ENCODE measurements at places on chromosomes 4 and X.

- no peak for DNase-seq
Observed at GRCh38 chrX:118644378-118644777, 83.0 kb upstream of the IL13RA1 start.

DNA sequence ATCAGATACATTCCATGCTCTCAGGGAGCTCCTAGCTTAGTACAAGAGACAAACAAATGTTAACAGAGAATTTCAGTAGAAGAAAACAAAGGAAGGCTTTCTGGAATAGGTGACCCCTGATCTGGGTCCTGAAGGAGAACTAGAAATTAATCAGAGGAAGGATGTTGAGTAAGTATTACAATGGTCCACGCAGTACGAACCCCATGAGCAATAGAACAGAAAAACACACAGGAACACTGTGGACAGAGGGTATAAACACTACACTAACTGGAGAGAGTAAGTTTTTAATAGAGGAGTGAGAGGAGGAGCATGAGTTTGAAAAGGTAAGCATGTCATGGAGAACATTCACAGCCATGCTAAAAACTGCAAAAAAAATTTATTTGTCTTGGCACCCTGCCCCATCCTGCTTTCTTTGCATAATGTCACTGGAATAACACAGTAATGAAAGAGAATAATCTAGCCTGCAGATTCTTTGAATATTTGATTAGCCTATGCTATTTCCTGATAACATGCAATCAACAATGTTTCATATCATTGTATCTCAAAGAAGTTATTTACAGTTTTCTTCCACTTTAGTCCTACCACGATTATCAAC, 140.3 kb upstream of the ZXDB start:
- DNase-seq = no peak

DNA sequence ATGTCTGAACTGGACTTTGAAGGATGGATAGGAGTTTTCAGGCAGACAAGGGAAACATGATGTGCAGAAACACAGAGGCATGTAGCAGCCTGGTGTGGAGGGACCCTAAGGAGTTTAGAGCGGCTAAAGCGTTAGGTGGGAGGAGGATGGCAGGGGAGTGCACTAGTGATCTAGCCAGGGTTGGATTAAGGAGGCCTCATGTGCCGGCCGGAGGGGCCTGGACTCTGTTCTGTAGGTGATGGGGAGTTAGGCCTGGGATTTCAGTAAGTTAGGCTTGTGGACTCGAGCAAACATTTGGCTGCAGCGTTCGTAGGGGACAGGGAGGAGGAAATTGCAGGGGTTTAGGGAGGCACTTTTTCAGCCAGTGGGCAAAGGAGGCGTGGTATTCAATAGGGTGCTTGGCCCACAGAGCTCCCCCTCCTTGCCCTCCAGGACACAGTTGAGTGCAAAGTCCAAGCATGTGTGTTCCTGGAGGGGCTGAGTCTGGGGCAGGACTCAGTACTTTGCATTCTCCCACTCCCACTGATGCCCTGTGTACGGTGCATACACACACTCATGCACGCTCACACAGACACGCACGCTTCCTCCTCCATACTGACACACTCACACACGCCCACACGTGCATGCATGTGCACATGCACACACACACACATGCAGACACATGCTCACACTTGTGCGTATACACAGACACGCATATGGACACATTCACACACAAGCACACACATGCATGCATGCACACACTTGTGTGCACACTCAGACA, 18.6 kb downstream of the PSAPL1 start:
- no peak for DNase-seq

GRCh38 chr4:88429401-88429800, 27.5 kb upstream of the HERC5 start:
- DNase-seq = no peak

- no peak for DNase-seq
Observed at GRCh38 chr4:115674485-115674884, 561.1 kb upstream of the NDST4 start.

DNA sequence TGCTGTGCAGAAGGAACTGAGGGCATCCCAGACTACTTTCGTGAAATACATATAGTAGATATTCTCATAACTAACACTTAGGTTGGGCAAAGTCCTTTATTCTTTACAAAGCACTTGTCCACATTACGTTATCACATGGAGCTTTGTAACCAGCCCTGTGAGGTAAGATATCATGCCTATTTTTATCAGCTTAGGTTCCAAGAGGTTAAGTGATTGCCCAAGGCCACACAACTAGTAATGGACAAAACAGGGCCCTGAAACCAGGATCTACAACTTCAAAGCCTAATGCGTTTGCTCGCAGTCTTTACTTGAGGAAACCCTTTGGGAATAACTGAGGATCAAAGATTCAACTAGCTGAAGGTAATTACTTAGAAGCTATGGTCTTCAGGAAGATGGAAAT, 261.5 kb downstream of the GPC3 start:
- DNase-seq = no peak

- no peak for DNase-seq
Observed at GRCh38 chr4:187127456-187127855, 403.8 kb upstream of the FAT1 start.

- DNase-seq = no peak
Observed at GRCh38 chrX:13195340-13195739, 124.5 kb downstream of the ATXN3L start.

DNA sequence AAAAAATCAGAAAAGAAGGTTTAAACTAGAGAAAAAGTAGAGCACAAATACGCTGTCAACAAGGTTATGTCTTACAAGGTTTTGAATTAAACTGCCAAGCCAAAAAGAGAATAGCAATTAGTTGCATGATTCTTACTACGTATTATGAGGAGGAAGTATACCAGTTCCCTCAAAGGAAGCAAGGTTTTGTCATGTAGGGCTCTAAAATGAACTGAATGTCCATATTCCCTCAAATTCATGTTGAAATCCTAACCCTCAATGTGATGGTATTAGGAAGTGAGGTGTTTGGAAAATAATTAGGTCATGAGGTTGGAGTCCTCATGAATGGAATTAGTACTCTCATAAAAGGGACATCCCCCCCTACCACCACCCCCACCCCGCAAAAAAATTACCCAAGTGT, 201.0 kb downstream of the FBXW7 start:
- DNase-seq = no peak

- no peak for DNase-seq
Observed at GRCh38 chrX:389021-389441, 2.3 kb upstream of the PPP2R3B start.

GRCh38 chr4:80831383-80832361, 198.8 kb upstream of the BMP3 start:
- DNase-seq = no peak

- no peak for DNase-seq
Observed at GRCh38 chr4:113273721-113274220, 224.3 kb downstream of the ANK2 start.

GRCh38 chr4:47334652-47335051, 128.8 kb downstream of the COMMD8 start:
- no peak for DNase-seq

- DNase-seq = no peak
Observed at GRCh38 chrX:10615931-10616774, 4.2 kb downstream of the MID1 start.

- DNase-seq = no peak
Observed at GRCh38 chr4:142236268-142236667, 599.9 kb downstream of the IL15 start.

DNA sequence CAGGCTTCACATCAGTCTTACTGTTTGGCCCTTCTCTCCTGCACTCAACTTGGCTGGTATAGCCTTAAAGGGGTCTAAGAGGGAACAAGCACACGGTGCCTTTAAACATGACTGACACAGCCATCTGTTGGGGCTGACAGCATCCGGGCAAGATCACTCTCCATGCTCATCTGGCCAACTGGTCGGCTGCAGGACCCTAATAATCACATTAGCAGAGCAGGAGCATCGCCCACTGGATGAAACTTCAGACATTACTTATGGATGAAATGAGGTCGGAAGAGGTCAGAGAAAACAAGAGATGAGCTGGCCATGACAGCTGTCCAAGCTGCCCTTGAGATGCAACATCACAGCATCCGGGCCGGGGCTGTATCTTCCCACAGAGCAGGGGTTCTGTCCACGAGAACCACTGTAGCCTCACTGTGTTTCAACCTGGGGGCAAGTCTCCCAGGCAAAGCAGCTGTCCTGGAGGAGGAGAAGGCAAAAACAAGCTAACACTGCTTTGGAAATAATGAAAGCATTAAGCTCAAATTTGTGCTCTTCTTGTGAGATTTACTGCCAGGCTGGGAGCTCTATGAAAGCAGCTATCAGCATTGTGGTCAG, 94.4 kb upstream of the TTC29 start:
- DNase-seq = no peak

DNA sequence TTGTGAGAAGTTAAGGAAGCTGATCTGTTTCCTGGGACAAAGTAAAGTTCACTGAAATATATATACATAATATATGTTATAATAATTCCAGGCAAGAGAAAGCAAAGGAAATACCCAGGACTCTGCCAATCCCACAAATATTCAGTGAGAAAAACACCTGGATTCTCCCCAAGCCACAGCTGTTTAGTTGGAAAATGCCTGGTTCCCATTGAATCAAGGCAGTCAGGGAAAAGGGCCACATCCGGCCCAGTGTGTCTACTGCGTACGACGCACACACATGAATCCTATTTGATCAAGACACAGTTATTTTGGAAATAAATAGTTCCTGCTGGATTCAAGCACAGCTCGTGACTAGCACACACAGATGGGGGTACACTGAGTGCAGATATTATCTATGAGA, 6.3 kb upstream of the DCHS2 start:
- no peak for DNase-seq

DNA sequence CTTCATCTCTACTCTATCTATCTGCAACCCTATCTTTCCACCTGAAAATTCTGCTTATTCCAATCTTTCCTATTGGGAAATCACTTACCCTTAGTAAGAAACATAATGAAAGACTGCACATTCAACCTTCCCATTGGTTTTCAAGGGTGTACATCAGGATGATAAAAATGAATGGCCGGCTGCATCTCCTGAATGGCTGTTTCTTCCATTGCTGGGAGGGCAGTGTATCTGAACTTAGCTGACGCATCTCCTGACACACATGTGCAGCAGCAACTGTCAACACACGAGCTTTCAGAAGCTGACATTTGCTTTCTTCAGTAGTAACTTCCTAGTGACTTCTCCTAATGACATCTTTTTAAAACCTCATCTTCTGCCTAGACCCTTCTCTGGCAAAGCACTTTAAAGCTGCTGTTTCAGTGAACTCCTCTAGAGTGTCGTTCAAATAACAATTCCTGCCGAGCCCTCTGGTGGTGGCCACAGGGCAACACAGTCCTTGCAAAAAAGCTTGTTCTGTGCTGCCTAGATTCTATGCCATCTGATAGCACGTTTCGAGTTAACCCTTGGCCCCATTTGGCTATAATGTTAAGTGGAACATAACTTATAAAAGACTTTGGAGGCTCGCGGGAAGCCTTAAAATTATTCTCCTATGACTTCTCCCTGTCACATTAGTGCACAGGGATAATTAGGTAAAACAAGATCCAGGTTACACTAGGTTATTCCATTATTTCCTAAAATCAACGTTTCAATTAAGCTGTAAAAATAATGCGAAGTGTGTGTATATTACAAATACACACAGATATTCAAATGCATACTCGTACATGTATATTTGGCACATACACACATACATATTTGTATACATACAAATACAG, 2340.7 kb downstream of the PCDH7 start:
- no peak for DNase-seq

DNA sequence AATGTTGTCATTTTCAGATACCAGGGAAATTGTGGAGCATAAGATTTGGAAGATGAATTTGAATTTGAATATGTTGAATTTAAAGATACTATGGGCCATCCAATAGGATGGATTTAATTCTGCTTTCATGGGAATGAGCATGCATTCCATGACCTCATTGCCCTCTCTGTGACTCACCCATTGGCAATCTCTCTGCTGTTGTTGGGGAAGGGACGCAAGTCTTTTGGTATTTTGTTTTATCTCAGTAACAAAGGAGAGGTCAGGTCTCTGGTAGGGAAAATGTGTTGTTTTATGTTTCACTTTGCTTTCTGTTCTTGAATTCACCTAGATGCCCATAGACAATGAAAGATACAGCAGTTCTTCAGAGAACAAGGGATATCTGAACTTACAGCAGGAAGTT, 42.1 kb upstream of the MAGEA4 start:
- no peak for DNase-seq

DNA sequence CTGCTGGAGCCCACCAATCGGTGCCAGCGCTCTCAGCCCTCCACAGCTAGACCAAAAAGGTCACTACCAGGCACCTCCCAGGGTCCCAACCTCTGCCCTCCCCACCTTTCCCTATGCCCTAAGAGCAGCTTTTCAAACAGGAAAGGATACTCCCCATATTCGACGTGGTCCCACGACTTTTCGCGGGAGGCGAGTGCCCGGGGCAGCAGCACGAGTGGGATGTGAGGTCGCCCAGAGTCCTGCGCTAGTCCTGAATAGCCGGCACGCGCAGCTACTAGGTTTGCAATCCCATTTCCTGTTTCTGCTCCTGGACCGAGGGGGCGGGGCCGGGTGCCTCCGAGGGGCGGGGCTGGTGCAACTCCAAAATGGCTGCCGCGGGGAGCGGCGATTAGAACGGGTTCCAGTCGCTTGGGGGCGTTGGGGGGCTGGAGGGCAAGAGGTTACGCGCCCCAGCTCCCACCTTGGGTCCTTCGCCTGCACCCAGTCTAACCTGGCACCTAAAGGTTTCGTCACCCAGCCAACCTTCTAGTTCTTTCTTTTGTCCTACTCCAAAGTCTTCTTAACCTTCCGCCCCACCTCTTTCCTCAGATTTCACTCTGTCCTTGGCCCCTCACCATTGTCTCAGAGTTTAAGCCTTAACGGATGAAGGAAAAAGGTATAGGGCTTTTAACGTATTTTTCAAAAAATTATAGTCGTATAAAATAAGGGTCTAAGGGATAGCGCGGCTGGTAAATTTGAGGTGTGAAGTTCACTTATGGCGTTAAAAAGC, 85.0 kb upstream of the TENT5D start:
- no peak for DNase-seq

DNA sequence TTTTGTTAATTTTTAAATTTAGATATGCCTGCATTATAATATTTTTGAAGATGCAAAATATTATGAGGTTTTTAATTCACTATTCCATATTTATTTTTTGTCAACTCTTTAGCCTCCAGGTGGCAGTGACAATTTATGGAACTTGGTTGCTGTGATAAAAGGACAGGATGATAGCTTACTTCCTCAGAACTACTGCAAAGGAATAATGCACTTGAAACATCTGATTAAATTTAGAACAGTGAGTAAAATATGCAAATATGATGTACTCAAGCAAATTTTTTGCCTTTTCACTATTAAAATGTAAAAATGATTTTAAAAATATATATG, 45.1 kb downstream of the SPATA4 start:
- no peak for DNase-seq

GRCh38 chrX:36445566-36445965, 526.0 kb downstream of the CFAP47 start:
- DNase-seq = no peak

GRCh38 chr4:5954056-5954760, 61.3 kb upstream of the CRMP1 start:
- DNase-seq = no peak

- DNase-seq = no peak
Observed at GRCh38 chr4:85732124-85732523, 257.2 kb downstream of the ARHGAP24 start.

Measured in stimulated activated CD4-positive, alpha-beta T cell treated with anti-CD3 and anti-CD28 coated beads, TNF-alpha, amount 100 ng/mL, for 4 hours (primary cell).